ENCODE measurements at places on chromosomes 2 and 18. TPM values are rescaled to one million over a fixed set of nuclear protein-coding genes. Genes with fewer than 3 reads are reported as not detected.

POU3F3 gene
- total RNA-seq: not detected

PAX3 gene
- total RNA-seq: 0.69 TPM

PECR gene
- total RNA-seq: 5.0 TPM

DLGAP1 gene
- not detected for total RNA-seq

ACKR3 gene
- total RNA-seq: 7.8 TPM

PLGLB2 gene
- 0.68 TPM for total RNA-seq

CFAP221 gene
- total RNA-seq: not detected

INPP5D gene
- 0.10 TPM for total RNA-seq

ADD2 gene
- 0.05 TPM for total RNA-seq

EEF1B2 gene
- total RNA-seq: 373 TPM

NOSTRIN gene
- 0.24 TPM for total RNA-seq

PIKFYVE gene
- 14.2 TPM for total RNA-seq

STAT4 gene
- total RNA-seq: 0.37 TPM

EIF2B4 gene
- total RNA-seq: 28.6 TPM

ZSWIM2 gene
- not detected for total RNA-seq

GPR35 gene
- total RNA-seq: not detected

SKA1 gene
- total RNA-seq: 0.62 TPM

FBXO48 gene
- total RNA-seq: 0.31 TPM

TMEM17 gene
- total RNA-seq: 0.69 TPM

ASNSD1 gene
- total RNA-seq: 33.3 TPM

PKDCC gene
- 65.5 TPM for total RNA-seq

LRRTM1 gene
- total RNA-seq: not detected

ASB18 gene
- total RNA-seq: not detected

NEURL3 gene
- total RNA-seq: not detected

TEX51 gene
- not detected for total RNA-seq

KCNG2 gene
- total RNA-seq: 0.49 TPM

MALT1 gene
- 9.3 TPM for total RNA-seq

CCDC141 gene
- total RNA-seq: not detected

VWA3B gene
- not detected for total RNA-seq

SULT1C2 gene
- total RNA-seq: not detected

NDUFS1 gene
- 74.5 TPM for total RNA-seq

UGT1A10 gene
- not detected for total RNA-seq

RESP18 gene
- not detected for total RNA-seq

IL18R1 gene
- 13.1 TPM for total RNA-seq

GALNT13 gene
- total RNA-seq: 0.25 TPM

NEB gene
- total RNA-seq: 0.39 TPM

ZDBF2 gene
- total RNA-seq: 5.2 TPM

AGXT gene
- total RNA-seq: not detected

ATOH8 gene
- 31.2 TPM for total RNA-seq

M1AP gene
- not detected for total RNA-seq

AP1S3 gene
- total RNA-seq: 0.39 TPM

TACR1 gene
- 0.44 TPM for total RNA-seq

UGT1A5 gene
- total RNA-seq: not detected
